ENCODE measurements at places on chromosomes 2 and 18. TPM values are rescaled to one million over a fixed set of nuclear protein-coding genes. Genes with fewer than 3 reads are reported as not detected.

Gene ASPRV1
- 1.1 TPM for total RNA-seq

Gene BOLL
- total RNA-seq: not detected

DNA sequence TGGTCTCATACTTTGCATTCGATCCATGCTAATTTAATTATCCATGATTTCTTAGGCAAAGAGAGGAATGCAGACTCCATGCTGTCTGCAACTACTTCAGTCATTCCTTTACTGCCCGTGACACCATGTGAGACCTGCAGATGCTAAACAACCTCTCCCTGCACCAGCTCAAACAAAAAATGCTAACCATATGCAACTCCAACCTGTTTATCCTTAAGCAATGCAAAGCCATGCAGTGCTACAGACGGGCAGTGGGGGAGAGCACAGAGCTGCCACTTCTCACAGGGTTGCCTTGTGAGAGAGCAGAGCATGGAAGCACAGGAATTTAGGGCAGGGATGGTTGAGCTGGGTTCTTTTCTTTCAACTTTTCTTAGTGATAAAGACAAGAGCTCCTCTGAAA is 74.9 kb upstream of the KLHL14 start:
- DNase-seq: no peak

- no peak for DNase-seq
These were observed 16.8 kb upstream of the BOK start for GRCh38 chr2:241541564-241542277.

- no peak for DNase-seq
These were observed 15.9 kb upstream of the SIX3 start for GRCh38 chr2:44925561-44926136.

Gene POTEC
- total RNA-seq: 0.34 TPM

DNA sequence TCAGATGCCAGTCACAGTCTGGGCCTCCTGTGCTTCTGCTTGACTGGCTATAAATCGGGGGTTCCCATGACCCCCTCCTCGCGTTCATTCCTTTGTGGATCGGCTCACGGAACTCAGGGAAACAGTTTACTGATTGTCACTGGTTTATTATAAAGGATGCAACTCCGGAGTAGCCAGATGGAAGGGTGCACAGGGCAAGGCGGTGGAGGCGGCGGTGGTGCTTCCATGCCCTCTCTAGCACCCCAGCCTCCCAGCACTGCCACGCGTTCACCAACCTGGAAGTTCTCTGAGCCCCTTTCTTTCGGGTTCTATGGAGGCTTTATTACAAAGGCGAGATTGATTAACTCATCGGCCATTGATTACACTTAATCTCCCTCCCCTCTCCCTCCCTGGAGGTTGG is 15.6 kb downstream of the LPIN1 start:
- DNase-seq: no peak
